ENCODE measurements at places on chromosomes 11 and 22.
A peak's percentile ranks its signal among the peaks of the same experiment; 100 is the strongest.

DNA sequence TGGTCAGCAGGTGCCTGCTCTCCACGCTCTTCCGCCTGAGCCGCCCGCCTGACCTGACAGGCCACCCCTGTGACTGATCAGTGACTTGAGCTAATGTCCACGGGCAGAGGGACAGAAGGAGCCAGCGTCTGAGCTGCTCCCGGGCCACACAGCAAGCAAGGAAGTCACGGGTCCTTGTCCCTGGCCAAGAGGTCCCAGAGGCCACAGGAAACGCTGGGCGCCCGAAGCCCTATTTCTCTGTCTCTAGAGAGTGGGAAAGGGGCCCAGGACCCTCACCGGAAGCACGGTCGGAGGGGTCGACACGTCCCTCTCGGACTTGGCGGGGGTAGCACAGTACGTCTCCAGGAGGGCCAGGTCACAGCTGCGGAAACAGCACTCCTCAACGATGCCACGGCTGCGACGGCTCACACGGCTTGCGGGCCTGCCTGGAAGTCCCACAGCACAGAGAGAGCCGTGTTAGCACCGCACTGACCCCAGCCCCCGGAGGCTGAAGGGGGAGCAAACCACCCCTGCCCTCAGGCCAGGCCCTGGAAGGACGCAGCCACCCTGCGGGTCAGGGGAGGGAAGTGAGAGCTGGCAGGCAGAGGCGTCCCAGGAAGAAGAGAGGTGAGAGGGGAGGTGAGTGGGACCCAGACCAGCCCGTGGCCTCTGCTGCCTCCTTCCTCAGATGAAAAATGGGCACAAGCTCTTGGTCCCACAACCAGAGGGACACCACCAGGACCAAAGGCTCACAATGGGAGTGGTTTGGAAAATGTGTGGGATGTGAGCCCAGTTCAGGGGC, 5.8 kb downstream of the IGF2 start:
- DNase-seq, result no peak

GRCh38 chr11:36487619-36488018, 22.5 kb downstream of the TRAF6 start:
- no peak for DNase-seq

DNA sequence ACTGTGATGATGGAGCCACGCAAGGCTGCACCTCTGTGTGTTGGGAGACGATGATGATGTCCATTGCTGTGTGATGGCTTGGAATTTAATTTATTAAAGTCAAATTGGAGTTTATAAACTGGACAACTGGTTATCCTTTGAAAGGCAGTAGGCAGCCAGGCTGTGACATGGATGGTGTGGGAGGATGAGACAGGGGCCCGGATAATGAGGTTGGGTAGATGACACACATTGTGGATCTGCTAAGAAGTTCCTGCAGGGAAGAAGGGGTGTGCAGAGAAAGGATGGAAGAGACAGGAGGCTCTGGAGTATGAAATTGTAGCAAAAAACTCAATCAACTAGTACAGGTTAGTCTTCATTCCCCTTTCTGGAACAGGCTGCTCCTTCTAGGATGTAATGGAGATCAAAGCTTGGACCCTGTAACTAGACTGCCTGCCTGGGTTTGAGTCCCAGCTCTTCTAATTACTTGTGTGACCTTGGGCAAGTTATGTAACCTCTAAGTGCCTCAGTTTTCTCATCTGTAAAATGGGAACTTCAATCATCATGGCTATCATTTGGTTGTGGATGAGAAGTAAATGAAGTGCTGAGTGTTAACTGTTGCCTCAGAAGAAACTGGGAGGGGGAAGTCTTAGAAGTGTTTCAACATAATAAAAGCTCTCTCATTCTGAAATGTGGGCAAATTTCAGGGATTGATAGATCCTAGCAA, 4.2 kb upstream of the HINFP start:
- no peak for DNase-seq

- DNase-seq, result no peak
Observed at GRCh38 chr11:60469723-60470122, 14.1 kb downstream of the MS4A1 start.

GRCh38 chr11:127862406-127862805, 725.0 kb downstream of the ETS1 start:
- no peak for DNase-seq

- no peak for DNase-seq
Observed at GRCh38 chr11:17724020-17724908, 4.9 kb downstream of the MYOD1 start.

DNA sequence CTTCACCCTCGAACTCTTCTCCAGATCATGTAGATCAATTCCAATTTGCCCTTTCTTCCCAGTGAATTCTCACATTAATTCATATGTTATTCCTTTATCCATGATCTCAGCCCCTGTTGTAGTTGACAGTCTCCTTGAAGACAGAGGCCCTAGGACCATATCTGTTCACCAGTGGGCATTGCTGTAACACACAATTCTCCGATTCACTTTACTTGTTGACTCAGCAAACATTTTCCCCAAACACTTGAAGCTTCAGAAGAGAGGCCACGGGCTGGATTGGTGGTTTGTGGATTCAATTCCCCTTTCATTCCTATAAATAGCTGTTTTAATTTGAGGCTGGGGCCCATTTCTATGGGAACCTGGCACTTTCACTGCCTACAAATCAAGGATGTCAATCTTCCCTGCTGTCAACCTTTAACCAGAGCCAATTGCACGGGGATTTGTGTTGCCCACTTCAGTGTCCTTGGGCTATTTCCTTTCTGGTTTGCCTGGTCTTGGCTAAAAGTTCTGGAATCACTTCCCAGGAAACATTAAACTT, 393.0 kb upstream of the KIRREL3 start:
- DNase-seq, result no peak

DNA sequence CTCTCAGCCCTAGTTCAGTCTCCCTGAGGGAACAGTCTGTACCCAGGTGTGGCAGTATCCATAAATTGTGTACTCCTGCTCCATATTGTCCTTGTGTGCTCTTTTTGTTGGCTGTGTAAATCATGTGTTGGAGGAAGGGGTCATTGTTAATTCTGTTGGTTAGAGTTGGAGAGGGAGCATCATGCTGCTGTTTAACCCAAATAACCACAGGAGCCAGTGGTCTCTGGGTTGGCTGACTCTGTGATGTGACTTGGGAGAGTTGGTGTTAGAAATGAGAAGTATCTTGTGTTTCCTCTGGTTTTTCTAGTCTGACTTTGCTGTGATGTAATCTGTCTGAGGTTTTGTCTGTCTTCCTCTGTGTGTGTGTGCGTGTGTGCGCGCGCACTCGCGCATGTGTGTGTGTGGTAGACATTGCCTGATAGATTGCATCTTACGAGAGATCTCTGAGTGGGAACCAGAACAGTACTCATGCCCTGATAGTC, 30.5 kb downstream of the CTNND1 start:
- peak; percentile 73 for DNase-seq

GRCh38 chr11:12287009-12287373, 90.4 kb upstream of the PARVA start:
- DNase-seq, result no peak

DNA sequence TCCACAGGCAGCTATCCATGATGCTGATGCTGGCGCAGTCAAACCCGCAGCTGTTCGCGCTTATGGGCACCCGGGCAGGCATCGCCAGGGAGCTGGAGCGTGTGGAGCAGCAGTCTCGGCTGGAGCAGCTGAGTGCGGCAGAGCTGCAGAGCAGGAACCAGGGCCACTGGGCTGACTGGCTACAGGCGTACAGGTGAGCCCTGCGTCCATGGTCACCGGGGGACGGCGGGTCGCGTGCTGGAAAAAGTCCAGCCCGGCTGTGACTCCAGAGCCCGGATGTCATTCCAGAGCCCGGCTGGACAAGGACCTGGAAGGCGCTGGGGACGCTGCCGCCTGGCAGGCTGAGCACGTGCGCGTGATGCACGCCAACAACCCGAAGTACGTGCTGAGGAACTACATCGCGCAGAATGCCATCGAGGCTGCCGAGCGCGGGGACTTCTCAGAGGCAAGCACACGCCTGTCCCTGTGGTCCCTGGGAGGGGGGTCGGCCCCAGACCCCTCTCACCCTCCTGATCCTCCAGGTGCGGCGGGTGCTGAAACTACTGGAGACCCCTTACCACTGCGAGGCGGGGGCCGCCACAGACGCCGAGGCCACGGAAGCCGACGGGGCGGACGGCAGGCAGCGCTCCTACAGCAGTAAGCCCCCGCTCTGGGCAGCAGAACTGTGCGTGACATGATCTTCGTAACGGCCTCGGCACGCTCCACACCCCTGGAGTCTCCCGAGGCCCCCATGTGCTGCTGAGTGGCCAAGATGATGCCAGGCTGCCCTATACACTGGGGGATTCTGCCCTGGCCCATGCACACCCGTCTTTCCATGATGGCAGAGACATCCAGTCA, 16.1 kb downstream of the SELENOO start:
- no peak for DNase-seq

DNA sequence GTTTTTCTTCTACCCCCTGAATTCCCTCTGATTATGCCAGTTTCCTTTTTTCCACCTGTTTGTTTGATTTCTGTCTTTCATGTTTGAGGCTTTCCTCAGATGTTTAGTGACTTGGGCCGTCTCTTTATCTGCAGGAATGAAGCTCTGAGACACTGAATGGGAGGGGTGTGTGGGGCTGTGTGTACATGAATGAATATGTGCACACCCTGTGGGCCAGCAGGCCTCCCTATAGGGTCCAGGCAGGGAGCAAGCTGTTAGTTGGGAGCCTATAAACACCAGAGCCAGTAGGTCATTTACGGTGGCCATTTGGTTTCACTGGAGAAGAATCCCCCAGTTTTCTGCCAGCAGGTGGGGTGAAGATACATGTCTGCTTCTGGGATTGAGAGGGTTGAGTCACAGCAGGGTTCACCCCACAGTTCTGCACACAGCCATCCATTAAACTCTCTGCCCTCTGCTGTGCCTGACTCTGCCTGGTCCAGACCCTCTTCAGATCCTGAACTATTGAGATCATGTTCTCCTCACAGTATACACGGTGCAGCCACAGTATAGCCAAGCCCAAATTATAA, 34.8 kb downstream of the BARX2 start:
- DNase-seq, result no peak

DNA sequence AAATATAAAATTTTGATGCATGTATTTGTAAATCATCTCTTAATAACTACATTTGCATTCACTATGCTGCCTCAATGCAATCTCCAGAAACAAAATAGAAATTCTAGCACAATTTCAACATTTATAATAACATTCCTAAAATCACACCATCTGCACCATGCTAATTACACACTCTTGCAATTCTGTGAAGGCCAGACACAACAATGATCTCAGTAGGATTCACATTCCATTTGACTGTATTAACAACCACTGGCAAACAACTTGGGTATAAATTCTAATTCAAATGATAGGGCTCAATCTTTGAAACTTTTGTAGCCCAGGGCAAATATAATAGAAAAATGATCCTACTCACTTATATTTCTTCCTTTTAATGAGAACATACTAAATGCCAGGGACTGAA, 25.9 kb downstream of the RAB6A start:
- DNase-seq, result no peak

- no peak for DNase-seq
Observed at GRCh38 chr22:45502215-45503049, at the start of gene FBLN1. FBLN1 (plus strand) TSS chr22:45502883; CDS start chr22:45502986, 103 bp downstream.

GRCh38 chr11:29458252-29458651, 558.6 kb downstream of the KCNA4 start:
- no peak for DNase-seq

DNA sequence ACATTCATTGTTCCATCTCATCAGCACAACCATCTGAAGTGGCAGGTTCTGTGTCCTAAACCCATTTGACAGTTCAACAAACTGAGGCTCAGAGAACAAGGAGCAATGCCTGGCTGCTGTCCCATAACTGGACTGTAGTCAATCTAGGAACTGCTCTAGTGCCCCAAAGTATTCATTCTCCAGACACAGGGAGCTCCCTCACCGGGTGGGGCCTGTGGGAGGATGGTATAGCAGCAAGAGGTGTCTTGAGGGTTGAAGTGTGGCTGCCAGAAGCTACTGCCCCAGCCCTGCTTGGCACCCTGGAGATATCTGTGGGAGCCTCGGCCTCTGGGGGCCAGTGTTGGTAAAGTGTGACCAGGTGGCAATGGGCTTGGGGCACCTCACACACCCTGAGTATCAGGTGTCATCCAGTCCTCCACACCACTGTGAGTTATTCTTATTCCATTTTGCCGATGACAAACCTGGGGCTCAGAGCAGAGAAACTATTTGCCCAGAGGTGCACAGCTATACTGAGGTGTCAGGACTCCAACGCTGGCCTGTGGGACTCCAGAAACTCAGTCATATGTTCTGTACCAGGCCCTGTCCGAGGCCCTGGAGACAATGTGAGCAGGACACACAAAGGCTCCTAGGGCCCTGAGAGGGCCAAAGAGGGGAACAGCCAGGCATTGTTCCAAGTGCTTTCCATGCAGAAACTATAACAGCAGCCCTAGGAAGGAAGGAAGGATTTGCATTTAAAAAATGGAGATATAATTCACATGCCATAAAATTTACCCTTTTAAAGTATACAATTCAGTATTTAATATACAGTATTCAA, 46.0 kb upstream of the KLHL35 start:
- no peak for DNase-seq

GRCh38 chr11:134338068-134338467, 6.3 kb downstream of the GLB1L2 start:
- DNase-seq, result no peak

GRCh38 chr11:14969901-14970323, 2.2 kb downstream of the CALCA start:
- DNase-seq, result peak; percentile 18

DNA sequence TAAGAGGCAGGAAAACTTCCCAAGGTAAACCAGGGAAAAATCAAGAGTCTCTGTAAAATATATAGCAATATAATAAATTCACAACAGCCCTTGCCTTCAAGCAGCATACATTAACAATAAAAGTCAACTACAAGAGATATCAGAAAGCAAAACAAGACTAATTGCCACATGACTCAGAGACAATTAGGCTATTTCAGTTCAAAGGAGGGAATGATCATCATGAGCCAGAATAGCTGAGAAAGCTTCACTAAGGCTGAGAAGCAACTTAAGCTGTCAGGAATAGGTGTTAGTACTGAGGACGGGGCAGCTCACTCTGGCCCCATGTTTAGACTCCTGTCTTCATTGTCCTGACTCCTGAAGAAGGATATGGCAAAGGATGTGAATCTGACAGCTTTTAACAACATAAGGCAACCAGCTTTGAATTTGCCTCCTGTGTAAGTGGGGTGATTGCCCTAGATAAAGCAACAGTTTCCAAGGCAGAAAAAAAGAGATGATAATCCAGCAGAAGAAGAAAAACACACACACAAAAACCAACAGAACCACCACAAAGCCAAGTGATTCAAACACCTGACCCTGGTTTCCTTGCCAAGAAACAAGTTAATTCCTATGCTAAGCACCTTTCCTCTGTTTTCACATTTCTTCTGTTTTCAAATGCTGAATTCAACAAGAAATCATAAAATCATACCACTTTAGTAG, 60.8 kb downstream of the SIK3 start:
- no peak for DNase-seq

Measured in activated T-cell treated with anti-CD3 and anti-CD28 coated beads for 4 hours (primary cell).